Sciatic nerve (tissue), 2 donors: ENCODE measurements at places on chromosomes 16 and 17. TPM values are rescaled to one million over a fixed set of nuclear protein-coding genes. Genes with fewer than 3 reads are reported as not detected.

DNA sequence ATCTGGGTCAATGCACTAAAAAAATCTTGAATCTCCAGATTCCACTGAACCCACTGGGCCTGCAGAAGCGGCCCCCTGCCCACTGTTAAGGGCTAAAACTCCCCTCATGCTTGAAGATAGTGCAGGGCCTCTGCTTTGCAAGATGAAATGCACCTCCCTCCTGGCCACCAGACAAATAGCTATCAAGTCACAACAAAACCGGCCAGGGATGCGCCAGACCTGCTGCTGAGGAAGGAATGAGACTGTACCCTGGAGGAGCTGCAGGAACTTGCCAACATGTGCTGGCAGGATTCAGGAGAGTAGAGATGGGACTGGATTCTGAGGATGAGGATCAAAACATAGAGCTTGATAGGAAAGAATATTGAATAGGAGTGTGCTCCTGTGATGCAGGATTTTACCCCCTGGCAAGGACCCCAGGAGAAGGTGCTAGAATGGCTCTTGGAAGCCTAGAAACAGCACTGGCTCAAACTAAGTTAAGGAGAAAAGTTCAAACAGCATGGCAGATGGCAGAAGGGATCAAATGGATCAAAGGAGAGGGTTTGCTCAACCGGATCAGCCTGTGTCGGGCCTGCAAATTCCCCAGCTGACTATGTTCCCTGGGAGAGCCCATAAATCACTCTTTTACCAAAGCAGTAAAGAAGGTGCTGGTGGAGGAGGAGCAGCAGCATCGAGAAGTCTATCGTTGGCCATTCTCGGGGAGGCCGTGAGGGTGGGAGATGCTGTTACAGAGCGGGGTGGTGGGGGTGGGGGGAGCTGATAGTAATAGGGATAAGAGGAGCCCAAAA lies 27.2 kb upstream of the XYLT2 start:
- no peak for DNase-seq

DNA sequence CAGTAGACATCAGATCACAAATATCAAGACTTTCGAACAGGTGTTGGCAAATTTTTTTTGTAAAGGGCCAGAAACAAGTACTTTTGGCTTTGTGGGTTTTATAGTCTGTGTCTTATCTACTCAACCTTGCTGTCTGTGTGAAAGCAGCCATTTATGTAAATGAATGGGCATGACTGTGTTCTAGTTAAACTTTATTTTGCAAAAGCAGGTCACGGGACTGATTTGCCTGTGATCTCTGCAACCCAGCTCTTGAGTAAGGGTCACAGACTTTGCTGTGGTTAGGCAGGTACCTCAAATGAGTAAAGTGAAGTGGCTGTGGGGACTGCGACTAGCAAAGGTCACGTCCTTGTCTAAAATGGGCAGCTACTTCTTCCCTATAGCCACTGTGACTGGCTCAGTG lies 136.5 kb downstream of the FTO start:
- DNase-seq, result no peak

DNA sequence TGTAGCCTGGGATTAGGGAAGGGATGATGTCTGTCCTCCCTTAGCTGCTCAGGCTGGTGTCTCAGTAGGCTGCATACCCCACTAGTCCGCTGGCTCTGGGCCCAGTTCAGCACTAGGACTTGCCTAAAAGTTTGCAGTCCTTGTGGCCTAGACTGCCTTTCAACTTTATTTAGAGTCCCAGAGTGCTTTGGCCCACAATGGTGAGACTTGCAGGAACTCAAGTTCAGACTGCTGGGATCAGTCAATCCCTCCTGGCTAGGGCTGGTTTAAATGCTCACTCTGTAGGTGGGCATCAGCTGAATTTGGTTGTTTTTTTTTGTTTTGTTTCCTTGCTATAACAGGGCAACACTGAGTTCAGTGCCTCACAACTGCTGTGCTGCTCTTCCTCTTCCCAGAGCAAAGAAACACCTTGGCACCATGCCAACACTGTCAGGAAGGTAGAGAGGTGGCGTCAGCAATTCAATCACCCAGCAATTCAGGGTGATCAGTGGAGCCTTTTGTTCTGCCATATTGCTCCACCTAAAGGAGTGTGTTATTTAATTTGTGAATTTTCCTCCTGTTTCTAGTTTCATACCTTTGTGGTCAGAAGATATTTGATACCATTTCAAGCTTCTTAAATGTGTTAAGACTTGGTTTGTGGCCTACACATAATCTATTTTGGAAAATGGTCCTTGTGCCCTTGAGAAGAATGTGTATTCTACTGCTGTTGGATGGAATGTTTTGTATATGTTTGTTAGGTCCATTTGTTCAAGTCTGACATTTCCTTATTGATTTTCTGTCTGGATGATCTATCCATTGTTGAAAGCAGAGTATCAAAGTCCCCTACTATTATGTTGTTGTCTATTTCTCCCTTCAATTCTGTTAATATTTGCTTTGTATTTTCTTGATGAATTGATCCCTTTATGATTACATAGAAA lies 284.0 kb upstream of the PMFBP1 start:
- no peak for DNase-seq

DNA sequence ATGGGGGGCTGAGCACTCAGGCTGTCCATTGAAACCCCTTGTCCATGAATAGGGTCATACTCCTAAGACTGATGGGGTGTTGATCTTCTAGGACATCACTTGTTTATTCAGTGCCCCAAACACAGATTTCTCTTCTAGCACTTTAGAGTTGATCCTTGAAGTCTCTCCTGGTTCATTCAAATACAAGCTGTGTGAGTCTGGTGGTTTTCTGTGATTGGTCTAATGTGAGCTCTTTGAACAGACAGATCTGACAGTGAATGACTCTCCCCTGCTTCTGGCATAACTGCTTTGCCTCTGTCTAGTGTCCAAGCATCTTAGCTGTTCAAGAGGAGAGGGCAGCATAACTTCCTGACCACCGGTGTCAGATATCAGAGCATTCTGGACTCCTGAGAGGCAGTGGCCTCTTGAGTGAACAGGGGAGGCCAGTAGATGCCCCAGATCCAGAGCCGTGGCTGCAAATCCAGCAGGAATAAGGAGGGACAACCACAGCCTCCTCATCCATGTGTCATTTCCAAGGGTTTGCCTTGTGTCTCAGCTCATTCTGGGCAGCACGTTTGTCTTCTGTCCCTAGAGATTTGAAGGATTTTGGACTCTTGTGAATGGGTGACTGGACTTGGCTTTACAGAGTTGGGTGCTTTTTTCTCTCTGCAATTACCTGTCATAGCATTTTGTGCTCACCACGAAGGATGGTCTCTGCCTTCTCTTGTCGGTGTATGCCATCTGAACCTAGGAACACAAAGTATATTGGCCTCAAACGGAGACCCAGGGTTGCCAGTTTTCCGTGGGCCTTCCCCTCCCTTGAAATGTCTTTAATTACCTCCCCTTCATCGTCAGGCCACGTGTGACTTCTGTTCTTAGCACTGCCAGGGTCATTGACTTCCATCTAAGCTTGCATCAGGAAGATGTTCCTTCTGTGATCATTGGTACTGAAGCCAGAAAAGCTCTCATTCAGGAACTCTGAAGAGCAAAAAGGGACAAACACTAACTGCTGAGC lies 13.9 kb upstream of the CLEC18C start:
- DNase-seq, result peak; percentile 48

DNA sequence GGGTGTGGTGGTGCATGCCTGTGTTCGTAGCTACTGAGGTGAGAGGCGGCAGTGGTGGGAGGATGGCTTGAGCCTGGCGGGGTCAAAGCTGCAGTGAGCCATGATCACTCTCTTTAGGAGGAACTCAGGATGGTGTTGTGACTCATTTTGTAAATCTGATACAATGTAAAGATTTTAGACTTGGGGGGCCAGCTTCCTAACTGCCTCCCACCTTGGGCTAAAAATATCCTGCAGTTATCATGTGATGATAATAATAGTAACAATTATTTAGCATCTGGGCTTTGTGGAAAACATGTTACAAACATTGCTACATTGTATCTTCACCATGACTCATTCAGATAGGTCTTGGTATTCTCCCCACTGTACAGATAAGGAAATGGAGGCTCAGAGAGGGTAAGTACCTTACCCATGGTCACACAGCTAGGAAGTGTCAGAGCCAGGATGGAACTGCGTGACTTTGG lies 7.4 kb downstream of the CTNS start:
- no peak for DNase-seq

DNA sequence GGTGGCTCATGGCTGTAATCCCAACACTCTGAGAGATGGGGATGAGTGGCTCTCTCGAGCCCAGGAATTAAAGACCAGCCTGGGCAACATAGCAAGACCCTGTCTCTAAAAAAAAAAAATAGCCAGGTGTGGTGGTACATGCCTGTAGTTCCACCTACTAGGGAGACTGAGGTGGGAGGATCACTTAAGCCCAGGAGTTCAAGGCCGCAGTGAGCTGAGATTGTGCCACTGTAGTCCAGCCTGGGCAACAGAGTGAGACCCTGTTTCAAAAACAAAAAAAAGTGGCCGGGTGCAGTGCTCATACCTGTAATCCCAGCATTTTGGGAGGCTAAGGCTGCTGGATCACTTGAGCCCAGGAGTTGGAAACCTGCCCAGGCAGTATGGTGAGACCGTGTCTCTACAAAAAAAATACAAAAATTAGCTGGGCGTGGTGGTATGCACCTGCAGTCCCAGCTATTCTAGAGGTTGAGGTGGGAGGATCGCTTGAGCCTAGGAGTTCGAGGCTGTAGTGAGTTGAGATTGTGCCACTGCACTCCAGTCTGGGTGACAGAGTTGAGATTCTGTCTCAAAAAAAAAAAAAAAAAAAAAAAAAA lies 3.0 kb downstream of the C16orf54 start:
- no peak for DNase-seq

GRCh38 chr16:12573730-12574383 lies 229.8 kb downstream of the CPPED1 start:
- DNase-seq, result peak; percentile 60

- no peak for DNase-seq
Measured at GRCh38 chr17:5785867-5786509, 201.7 kb upstream of the NLRP1 start.

DNA sequence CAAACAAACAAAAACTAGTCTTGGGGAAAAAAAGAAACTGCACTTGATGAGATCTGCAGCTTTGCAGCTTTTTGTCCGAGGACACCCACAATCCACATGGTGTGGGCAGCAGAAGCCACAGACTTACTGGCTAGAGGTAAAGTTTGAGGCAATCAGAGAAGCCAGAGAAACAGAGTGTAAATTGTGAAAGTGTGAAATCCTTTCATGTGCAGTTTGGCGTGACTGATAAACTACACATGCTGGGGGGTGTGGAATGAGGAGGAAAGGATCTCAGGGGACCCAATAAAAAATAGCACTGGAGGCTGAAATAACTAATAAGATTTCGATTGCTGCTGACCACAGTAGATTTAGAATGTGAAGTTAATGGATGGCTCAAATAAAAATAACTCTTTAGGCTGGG lies 42.4 kb upstream of the HOXB13 start:
- DNase-seq, result no peak

GRCh38 chr16:81823111-81823510 lies 44.0 kb downstream of the PLCG2 start:
- DNase-seq, result no peak

DNA sequence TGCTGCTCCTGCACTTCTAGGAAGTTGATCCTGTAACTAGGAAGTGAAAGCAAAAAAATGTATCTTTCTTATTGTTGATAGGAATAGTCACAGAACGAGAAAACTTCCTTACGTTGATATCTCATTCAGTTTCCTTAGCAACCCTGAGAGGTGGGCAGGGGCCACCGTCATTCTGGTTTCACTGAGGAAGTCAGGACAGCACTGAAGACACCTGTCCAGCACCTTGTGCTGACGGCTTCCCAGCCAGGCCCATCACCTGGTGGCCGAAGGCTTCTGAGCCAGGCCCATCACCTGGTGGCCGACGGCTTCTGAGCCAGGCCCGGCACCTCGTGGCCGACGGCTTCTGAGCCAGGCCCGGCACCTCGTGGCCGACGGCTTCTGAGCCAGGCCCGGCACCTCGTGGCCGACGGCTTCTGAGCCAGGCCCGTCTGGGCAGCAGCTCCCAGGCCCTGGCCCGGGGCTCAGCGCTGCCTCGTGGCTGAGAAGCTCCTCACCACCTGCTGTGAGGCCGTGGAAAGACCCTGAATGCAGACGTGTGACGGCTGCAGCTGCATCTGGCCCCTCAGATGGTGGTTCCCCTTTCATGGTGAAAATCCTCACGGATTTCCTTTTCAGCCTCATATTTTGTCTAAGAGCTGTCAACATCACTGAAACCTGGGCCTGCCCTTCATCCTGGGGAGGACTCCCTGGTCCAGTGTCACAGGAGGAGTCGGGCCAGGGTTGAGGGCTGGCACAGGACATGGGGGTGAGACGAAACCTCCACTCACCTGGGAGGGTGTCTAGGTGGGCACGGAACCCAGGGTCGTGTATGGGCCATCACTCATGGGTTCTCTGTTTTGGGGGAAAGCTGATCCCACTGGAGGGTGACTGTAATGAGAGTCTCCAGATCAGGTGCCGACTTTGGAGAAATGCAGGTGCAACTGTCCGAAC lies 33.0 kb upstream of the ZNF750 start:
- DNase-seq, result no peak

DNA sequence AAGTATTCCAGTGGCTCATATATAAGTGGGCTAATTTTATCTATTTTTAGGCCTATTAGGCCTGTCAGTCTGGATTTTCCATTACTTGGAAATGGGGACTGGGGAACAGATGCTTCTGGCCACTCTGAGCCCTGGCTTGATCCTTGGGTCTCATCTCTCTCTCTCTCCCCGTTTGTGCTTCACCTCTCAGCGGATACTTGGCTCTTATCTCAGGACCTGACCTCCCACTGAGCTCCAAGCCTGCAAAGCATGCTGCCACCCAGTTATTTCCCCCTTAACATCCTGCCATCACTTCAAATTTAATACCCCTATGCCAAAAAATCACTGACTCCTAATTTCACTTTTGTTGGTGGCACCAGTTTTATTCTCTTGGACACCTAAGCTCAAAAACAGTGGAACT lies 4.2 kb downstream of the ZNF843 start:
- DNase-seq, result no peak

DNA sequence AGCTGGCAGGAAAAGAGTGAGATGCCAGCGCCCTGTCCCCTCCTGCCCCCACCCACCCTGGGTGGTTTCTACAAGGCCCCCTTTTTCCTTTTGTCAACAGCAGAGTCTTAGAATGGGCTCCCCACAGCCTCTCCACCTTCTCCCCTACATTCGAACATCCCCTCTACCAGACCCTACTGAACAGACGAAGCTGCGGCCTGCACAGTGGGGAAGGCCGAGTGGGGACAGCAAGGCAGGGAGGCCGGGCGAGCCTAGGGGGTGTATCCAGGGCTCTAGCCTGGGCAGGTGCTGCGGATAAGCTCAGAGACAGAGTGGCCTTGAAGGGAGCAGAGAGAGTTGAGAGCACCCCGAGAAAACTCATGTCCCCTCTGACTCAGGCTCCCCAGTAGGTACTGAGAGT lies 7.4 kb downstream of the ZACN start:
- no peak for DNase-seq

APOBR gene
- total RNA-seq, result 2.9 TPM

FOXN1 gene
- not detected for total RNA-seq

C1QTNF1 gene
- total RNA-seq, result 22.6 TPM

DLX4 gene
- not detected for total RNA-seq

HSD17B2 gene
- total RNA-seq, result not detected

DPEP3 gene
- total RNA-seq, result not detected
